ENCODE measurements at places on chromosomes 3 and 15. TPM values are rescaled to one million over a fixed set of nuclear protein-coding genes. Genes with fewer than 3 reads are reported as not detected.

The DUOXA2 gene
- not detected for total RNA-seq

The TRPC1 gene
- total RNA-seq: 6.2 TPM

The SUSD5 gene
- 0.07 TPM for total RNA-seq

GRCh38 chr15:72033711-72034110 is 84.2 kb downstream of the MYO9A start:
- no peak for DNase-seq

- no peak for DNase-seq
Measured at GRCh38 chr15:77720655-77721054, 87.9 kb upstream of the LINGO1 start.

- no peak for DNase-seq
Measured at GRCh38 chr15:64275934-64276333, 80.0 kb downstream of the CSNK1G1 start.

- DNase-seq: no peak
Measured at GRCh38 chr3:58387650-58388546, 45.7 kb downstream of the PDHB start.
